ENCODE measurements at places on chromosomes 7 and 10.

- DNase-seq, result no peak
These were observed 213.7 kb downstream of the TWIST1 start for GRCh38 chr7:18903695-18904094.

DNA sequence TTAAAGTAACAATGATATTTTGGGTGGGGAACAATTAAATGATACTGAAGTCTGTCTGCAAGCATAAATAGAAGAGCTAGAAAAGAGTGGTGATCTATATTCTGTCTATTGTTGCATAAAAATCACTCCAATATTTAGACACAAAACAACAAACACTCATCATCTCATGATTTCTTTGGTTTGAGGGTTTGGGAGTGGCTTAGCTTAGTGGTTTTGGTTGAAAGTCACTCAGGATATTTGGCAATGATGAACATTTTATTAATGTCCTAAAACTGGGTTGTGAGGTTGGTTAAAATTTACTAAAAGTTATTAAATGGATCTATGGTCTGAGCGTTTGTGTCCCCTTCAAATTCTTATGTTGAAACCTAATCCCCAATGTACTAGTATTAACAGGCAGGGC, 54.7 kb upstream of the EGFR start:
- no peak for DNase-seq

GRCh38 chr10:34288634-34289033, 526.5 kb downstream of the PARD3 start:
- DNase-seq, result no peak

DNA sequence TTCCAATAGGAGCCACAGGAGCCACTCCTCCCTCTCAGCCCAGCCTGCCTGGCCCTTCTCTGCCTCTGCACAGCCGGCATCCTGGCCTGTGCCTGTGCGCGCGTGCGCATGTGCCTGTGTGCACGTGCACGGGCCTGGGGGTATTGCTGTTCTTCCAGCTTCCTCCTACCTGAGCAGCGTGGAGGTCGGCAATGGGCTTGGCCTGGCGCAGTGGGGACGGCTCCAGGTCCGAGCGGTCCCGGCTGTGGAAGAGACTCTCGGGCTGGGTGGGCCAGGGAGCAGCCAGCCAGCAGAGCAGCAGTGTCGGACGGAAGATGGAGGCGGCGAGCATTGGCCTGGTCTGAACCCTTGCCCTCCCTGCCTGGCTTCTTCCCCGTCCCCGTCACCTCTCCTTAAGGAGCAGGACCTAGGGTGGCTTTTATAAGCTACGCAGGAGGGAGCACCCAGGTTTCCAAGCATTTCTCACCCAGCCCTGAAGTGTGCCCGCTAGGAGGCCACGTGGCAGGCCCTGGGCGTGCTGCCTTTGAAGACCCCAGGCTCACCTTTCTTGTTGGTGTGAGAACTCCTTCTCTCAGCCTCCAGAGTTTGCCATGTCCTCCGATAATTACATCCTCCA, at the start of gene MMP21:
Gene MMP21, minus strand, starts transcription at position 331 of the 616 bp plus-strand sequence. Its CDS starts 0 bp downstream, at position 331.
- no peak for DNase-seq

GRCh38 chr10:7605565-7606295, 61.0 kb downstream of the ITIH5 start:
- no peak for DNase-seq

- no peak for DNase-seq
These were observed 4.0 kb upstream of the TAS2R40 start for GRCh38 chr7:143217806-143218205.

GRCh38 chr10:63383141-63383540, 82.6 kb downstream of the JMJD1C start:
- no peak for DNase-seq

- DNase-seq, result peak; percentile 67
These were observed 41.0 kb downstream of the STRA8 start for GRCh38 chr7:135274495-135275268.
